ENCODE measurements at places on chromosomes 2 and 18. TPM values are rescaled to one million over a fixed set of nuclear protein-coding genes. Genes with fewer than 3 reads are reported as not detected.

The FAM228A gene
- 0.86 TPM for polyA plus RNA-seq

GRCh38 chr2:204008352-204008751 lies 71.8 kb downstream of the ICOS start:
- DNase-seq = no peak

DNA sequence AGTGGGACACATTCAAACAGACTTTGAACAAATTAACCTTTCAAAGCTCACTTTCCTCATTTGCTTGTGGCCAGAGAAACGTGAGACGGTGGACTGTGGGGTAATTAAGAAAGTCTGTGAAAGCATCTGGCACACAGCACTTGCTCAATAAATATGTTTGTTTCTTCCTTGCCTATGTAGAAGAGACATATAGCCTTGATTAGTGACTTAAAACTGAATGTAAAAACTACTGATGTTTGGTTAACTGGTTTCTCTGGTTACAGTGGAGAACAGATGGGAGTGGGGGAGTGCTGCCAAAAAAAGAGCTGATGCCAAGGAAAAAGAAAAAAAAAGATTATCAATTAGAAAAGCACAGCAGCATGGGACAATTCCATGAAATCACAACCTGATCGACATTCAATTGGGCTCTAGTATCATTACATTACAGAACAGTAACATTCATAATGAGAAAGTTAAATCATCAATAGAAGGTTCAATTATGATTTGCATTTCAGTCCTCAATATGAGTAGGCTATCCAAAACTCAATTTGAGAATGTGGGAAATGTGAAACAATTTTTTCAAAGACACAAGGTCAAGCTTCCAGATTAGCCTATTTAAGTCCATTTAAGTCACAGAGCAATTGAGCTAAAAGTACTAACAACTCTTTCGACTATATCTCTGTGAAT lies 14.7 kb downstream of the CUL3 start:
- DNase-seq = no peak

- DNase-seq = no peak
Measured at GRCh38 chr18:51545446-51545845, 348.0 kb upstream of the MEX3C start.

DNA sequence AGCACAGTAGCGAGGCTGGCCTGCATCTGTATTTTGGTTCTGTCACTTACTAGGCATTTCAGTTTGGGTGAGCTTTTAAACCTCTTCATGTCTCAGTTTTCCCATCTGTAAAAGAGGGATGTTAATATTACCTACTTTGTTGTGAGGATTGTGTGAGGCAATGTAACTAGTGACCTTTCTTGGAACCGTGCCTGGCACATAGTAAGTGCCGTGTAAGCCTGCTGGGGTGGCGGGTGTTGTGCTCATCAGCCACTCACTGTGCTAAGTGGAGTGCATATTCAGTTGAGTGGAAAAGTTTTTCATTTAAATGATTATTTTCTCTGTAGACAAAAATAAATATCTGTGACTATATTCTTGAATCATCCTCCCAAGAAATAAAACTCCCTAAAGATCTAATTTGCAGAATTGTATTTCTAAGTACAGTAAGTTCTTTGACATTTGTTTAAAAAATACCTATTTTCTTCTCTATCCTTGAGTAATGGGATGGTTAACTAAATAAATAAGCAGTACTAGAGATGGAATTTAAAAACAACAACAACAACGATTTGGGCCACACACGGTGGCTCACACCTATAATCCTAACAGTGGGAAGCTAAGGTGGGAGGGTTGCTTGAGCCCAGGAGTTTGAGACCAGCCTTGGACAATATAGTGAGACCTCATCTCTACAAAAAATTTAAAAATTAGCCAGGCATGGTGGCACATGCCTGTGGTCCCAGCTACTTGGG lies 56.7 kb downstream of the MALT1 start:
- no peak for DNase-seq

DNA sequence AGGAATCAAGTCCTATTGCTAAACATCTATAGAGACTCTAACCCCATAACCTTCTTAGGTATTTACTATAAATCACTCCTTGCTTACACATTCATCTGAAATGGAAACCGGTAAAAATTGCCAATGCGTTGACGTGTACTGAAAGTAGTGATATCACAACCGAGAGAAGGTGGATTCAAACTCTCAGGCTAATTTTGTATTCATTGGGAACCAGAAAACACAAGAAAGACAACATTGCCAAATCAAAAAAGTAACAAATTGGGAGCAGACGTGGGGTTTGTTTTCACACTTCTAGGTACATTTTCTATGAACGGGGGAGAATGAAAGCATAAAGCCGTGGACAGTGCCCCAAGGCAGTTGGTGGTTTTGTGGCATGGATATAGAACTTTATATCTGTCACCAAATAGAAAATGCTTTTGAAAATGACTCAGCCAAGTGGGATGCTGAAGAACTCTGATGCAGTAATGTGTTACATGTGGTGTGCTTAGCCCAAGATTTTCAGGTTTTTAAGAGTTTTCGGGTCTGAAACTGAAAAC lies 155.1 kb upstream of the RASGRP3 start:
- no peak for DNase-seq

DNA sequence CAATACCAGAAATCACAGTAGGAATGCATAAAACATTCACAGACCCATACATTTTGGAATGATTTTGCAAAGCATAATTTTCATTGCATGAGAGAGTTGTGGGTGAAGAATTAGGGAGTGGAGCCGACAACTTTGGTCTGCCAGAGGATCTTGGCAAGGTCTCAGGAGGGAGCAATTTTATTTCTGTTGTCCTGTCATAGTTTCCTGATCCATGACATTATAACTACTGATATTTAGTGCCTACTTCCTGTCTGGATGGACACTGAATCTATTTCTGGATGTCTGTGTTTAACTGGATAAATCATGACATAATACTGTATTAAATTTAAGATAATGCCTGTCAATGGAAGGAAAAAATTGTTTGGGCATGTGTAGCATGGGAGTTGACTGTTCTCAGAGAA lies 2.4 kb downstream of the ITGA4 start:
- DNase-seq = no peak

DNA sequence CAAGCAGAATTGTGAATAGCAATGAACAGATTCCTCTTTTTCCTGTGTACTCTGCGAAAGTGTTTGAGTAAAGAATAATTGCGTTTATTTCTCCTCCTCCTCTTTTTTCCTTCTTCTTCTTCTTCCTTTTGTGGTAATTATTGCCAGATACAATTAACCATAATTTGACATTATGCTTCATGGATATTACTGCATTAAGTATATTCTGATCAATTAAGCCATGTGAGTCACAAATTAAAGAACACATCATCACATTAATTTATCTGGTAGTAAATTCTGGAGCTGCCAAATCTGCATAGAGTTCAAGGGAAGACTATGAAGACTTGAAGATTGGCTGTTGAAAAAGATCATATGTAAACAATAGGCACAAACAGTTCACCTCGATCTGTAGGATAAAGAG lies 72.9 kb upstream of the TFPI start:
- DNase-seq = no peak

The IL1F10 gene
- not detected for polyA plus RNA-seq

- no peak for DNase-seq
Measured at GRCh38 chr2:46552079-46552478, 72.7 kb downstream of the TMEM247 start.

The PROM2 gene
- 2.6 TPM for polyA plus RNA-seq

- DNase-seq = no peak
Measured at GRCh38 chr2:51994123-51994763, 962.3 kb upstream of the NRXN1 start.

The MDH1 gene
- polyA plus RNA-seq = 285 TPM

The TMEM169 gene
- polyA plus RNA-seq = 0.91 TPM

The CYS1 gene
- 2.7 TPM for polyA plus RNA-seq

DNA sequence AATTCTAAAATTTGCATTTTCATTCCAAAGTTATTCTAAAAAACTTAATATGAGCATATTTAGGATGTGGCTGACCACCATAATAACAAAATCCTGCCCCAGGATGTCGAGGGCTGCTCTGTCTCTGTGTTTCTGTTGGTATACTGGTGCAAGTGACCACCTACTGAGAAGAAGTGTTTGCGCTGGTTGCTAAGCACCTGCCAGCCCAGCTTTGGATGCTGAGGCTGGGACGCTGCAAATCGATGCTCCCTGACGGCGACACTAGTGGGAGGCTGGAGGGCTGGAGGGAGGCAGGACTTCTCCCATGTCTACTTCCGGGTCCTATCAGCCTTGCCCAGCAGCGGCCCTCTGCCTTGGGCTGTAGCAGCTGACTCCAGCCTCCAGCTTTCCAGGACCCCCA lies 45.0 kb downstream of the LAMA1 start:
- no peak for DNase-seq

DNA sequence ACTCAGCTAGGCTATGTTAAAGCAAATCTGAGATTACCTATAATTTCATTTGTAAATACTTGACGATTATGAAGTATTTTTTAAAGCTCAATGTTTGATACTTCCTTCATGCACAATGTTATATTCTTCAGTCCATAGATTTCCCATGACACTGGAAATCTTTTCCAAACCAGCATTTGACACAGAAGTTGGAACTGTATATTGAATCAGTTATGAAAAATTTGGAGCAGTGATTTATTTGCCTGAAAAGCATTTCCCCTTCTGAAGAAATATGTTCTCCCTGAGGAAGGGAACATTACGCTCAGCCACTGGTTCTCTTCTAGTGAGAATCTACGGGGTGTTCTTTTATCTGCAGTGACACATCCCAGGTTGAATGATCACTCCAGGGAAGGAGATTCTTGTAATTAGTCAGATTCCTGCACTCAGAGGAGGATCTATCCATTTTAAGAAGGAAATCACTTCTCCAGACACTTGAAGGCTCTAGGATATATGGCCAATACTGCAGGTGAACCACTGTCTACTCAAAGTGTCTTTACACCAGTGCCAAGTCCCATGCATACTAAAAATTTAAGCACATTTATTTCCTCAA lies 64.7 kb downstream of the HNRNPLL start:
- no peak for DNase-seq

- DNase-seq = peak; percentile 98
Measured at GRCh38 chr2:42169100-42169873, at the start of gene EML4. Gene EML4, plus strand, starts transcription at chr2:42169353. Its CDS starts 259 bp downstream, at chr2:42169612.

- no peak for DNase-seq
Measured at GRCh38 chr2:37110306-37111212, 26.2 kb downstream of the GPATCH11 start.

- no peak for DNase-seq
Measured at GRCh38 chr2:118349365-118349764, 261.1 kb downstream of the INSIG2 start.

DNA sequence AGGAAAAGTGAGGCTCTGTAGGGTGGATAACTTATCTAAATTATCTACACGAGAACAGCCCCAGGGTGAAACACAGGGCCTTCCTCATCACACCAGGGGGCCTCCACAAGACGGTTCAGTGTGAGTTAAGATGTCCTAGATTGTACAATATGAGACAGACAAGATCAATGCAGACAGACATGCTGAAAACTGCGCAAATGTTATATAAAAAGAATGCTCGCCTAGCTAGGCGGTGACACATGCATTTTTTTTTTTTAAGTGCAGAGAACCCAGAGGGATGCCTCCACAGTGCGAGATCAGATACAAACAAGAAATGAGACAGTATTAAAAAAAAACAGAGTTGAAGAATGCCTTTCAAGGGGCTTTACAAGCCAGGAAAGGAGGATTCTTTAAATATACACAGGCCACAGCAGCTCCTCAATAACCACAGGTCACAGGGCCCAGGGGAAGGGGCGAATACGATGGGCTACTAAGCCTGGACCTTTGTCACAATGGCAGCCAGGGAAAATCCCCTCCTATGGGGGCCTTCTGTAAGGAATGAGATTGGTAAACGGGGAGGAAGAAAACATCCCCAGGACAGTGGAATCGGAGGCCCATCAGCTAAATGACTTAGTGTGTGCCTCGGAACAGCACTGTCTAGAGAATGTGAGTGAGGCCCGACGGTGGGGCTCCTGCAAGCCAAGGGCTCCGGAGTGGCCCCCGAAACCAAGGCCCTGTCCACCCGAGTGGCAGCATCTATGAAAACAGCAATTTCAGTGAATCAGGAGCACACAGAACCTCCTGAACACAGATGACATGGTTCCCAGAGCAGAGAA lies 48.9 kb downstream of the ADCY3 start:
- DNase-seq = no peak

DNA sequence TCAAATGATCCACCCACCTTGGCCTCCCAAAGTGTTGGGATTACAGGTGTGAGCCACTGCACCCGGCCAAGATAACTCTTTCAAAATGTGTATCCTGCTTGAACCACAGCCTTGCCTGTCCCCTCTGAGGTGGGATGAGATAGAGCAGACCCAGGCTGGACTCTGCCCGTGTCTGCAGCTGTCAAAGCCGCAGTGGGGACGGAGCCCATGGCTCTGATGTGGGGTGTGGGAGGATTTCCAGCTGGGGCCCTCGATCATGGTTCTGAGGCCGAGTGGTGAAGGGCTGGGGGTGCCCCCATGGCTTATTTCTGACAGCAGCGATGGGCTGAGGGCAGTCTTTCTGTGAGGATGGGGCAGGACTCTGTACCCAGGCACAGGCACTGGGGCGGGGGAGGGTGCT lies 104.5 kb downstream of the DGKD start:
- DNase-seq = no peak

The IGFBP2 gene
- polyA plus RNA-seq = 338 TPM

- DNase-seq = no peak
Measured at GRCh38 chr18:48576457-48576771, 37.6 kb downstream of the CTIF start.

The RAB12 gene
- polyA plus RNA-seq = 4.0 TPM

DNA sequence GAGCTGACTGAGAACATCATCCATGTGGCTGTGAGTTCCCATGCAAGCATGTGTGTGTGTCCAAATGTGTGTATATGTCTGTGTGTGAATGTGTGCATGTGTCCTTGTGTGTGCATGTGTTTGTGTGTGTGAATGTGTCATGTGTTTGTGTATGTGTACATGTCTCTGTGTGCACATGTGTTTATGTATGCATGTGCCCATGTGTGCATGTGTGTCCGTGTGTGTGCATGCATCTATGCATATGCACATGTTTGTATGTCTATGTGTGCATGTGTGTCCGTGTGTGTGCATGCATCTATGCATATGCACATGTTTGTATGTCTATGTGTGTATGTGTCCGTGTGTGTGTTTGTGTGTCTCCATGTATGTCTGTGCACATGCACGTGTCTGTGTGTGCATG lies 99.7 kb downstream of the LBH start:
- DNase-seq = no peak

GRCh38 chr2:234286118-234286598 lies 210.7 kb downstream of the ARL4C start:
- no peak for DNase-seq

The ANKRD30B gene
- polyA plus RNA-seq = not detected

The SLC19A3 gene
- 15.5 TPM for polyA plus RNA-seq

The KCNG2 gene
- polyA plus RNA-seq = not detected

GRCh38 chr18:13305301-13305700 lies 86.7 kb downstream of the LDLRAD4 start:
- DNase-seq = no peak

The EPC2 gene
- 2.7 TPM for polyA plus RNA-seq

GRCh38 chr2:8217468-8218030 lies 464.3 kb upstream of the ID2 start:
- DNase-seq = no peak
